Left cardiac atrium (tissue), 4 donors: ENCODE measurements at places on chromosomes 16 and 17. TPM values are rescaled to one million over a fixed set of nuclear protein-coding genes. Genes with fewer than 3 reads are reported as not detected.

CYB561 gene
- total RNA-seq = 21.7 TPM

CDR2L gene
- total RNA-seq = 15.2 TPM

- no peak for DNase-seq
Observed at GRCh38 chr17:76657505-76658241, 14.1 kb upstream of the ST6GALNAC1 start.

NDUFAB1 gene
- 445 TPM for total RNA-seq

EZH1 gene
- total RNA-seq = 38.1 TPM

DNA sequence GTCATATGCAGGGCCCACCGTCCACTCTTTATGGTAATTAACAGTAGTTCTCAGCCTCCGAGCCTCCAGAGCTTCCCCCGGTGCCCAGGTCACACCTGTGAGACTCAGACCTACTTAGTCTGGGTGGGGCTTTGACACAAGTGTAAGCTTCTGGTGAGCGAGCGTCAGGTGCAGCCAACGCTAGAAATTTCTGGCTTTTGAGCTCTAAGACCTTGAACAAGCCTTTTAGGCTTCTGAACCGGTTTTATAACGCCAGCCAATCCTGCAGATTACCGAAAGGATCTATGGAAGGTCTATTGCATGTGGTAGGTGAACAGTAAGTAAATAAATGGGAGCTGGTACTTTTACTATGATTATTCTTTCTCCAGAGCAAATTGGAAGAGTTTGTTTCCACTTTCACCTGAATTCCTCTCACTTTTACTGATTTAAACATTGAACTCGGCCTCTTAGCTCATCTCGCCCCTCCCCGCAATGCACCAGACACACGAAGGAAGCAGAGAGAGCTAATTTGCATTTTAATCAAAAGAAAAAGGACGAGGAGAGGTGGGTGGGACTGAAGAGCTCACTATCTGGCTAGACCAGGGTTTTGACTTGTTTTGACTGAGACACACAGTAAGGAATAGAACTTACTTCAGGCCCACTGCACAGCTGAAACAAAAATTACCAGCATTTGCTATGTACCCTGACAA, 47.1 kb downstream of the ABAT start:
- DNase-seq = no peak

GRCh38 chr16:12942861-12943260, 41.5 kb downstream of the SHISA9 start:
- no peak for DNase-seq

DNA sequence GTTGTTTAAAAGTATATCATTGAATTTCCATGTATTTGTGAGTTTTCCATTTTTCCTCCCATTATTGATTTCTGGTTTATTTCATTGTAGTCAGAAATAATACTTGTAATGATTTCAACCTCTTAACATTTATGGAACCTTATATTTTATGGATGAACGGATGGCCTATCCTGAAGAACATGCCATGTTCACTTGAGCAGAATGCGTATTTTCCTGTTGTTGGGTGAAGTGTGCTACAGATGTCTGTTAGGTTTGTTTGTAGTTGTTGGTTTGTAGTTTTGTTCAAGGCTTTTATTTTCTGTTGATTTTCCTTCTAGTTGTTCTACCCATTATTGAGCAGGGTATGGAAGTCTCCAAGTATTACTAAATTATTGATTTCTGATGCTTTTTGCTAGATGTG, 107.2 kb upstream of the NACA2 start:
- DNase-seq = no peak

DNA sequence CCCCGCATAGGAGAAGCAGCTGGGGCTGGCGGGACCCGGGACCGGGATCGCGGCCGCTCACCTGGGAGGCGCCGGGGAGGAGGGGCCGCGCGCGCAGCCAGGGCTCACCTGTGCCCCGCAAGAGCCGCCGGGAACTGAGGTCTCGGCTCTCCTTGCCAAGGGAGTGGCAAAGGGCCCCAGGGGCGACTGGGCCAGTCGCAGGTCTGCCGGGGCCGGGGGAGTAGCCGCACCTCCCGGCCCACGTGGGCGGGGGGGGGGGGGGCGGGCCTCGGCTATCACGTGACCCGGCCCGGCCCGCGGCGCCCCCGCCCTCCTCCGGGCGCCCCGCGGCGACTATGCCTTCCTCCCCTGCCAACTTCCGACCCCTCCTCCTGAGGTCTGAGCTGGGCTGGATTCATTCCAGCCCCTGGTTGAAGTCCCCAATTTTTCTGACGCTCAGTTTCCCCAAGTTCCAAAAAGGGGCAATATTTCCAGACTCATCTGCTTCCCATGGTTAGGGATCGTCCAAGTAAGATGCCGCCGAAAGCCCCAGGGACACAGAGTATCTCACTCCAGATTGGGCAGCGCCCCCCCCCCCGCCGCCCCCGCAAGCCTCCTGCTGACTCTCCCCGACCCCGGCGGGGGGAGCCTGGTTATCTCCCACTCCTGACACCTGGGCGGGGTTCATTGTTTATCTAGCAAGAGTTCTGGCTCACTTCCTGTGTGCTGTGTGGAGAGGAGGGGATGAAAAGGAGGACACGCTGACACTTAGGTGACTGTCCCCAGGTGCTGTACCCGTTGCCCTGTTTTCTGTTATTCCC, at the start of gene TMC6:
Gene TMC6 (minus strand): TSS at position 205 of the 800 bp plus-strand sequence. CDS start 1,923 bp downstream, outside the sequence.
- peak; percentile 61 for DNase-seq

DNA sequence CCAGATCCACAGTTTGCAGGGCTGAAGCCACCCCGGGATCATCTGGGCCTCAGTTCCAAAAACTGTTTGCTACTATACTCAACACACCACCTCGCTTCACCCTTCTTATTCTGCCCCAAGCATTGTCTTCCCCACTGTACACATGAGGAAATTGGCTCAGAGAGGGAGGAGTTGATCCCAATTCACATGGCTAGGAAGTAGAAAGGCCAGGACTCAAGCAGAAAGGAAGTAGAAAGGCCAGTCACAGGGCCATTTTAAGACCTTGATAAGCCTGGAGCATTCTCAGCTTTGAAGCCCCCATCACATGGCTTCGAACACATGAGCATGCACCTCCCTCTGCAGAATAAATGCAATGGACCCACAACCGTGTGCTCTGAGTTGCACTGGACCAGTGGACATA, 7.7 kb upstream of the PRSS22 start:
- no peak for DNase-seq

CX3CL1 gene
- 23.2 TPM for total RNA-seq

DNA sequence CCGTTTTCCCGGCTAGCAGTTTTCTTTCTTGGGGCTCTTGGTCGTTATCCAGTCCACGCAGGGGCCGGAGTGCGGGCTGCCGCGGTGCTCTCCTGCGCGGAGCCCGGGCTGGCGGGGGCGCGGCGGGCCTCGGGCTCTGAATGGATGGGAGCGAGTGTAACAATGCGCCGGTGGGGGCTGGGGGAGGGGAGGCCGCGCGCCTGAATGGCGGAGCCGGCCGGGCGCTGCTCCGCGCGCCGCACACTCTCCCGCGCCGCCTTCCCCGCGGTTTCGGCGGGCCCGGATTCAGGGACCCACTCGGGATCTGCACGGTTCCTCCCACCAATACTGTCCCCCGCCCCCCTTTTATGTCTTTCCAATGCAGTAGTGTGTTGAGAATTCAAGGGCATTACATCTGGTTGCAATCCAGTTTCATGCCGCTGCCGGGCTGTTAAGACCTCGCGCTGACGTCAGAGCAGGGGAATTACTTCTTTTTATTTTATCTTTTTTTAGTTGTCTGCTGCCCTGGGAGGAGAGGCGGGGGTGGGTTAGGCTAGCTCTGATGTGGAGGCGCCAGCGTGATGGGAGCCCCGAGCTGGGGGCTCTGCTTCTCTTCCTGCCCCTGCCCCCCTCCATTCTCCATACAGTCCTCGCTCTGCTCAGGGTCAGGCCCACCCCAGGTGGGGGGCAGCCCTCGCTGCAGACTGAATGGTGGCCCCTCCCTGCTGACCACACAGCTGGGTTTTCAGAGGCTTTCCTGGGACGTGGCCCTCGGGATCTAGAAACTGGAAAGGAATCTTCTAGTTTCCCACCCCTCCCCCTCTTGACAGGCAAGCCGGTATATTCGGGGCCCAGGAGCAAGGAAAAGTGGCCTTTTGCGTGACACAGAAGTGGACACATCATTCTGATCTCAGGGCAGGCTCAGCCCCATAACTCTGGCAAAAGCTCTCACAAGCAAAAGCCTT, 1.8 kb downstream of the RAI1 start:
- DNase-seq = peak; percentile 81

CAPN15 gene
- total RNA-seq = 19.2 TPM

GRCh38 chr17:71232801-71233559, 887.8 kb upstream of the SOX9 start:
- no peak for DNase-seq

CCDC102A gene
- total RNA-seq = 8.9 TPM

HYDIN gene
- 0.38 TPM for total RNA-seq

CHST5 gene
- total RNA-seq = not detected

BIRC5 gene
- total RNA-seq = 0.16 TPM

- DNase-seq = no peak
Observed at GRCh38 chr17:61283043-61283442, 116.6 kb upstream of the TBX2 start.

CCL22 gene
- 0.06 TPM for total RNA-seq

DNA sequence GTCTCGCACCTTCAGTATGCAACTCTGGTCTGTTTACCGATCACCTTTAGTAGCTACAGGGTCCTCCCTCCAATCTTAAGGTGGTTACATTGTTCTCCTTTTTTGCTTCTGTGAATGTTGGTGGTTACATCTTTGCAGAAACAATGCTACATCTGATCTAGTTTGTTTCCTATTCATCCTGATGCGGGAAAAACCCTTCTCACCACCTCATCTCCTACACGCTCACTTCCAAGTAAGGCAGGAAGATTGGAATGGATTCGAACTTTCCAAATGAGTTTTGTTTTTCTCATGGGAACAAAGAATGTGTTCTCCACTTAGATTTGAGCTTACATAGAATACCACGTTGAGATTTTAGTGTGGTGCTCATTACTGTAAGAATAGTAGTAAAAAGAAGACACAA, 14.5 kb downstream of the ZC3H18 start:
- no peak for DNase-seq

NXN gene
- 20.8 TPM for total RNA-seq

CCDC182 gene
- total RNA-seq = not detected

CORO6 gene
- total RNA-seq = 67.0 TPM

ZBTB4 gene
- 62.1 TPM for total RNA-seq

DNA sequence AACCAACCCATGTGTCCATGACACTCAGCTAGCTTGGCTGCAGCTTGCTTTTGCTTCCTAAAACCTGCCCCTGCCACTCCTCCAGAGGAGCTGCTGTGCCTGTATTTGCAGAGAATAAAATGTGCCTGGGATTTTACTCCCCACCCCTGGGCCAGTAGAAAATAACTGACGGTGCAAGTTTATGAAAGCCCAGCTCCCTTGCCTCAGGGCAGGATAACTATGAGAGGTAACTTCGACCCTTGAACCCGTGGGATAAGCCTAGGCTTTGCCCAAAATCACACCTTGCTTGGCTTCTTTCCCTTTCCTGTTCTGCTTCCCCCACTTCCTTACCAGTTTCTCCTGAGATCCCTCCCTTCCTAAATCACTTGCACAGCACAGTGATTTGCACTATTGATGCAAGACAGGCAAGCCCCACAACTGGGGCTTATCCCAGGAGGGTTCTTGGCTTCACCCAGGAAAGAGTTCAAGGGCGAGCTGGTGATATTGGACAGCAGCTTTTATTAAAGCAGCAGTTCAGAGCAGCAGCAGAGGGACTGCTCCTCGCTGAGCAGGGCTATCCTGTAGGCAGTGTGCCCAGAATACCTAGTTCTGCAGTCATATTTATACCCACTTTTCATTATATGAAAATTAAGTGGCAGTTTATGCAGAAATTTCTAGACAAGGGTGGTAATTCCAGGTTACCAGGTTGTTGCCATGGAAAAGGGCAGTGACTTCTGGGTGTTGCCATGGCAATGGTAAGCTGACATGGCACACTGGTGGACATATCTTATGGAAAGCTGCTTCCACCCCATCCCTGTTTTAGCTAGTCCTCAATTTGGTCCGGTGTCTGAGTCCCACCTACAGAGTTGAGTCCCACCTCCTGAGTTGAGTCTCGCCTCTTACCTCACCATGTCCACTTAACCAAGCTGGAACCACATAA, 6.3 kb upstream of the ERCC4 start:
- no peak for DNase-seq

GRCh38 chr17:6660805-6661463, 9.4 kb downstream of the C17orf100 start:
- DNase-seq = no peak

- DNase-seq = peak; percentile 55
Observed at GRCh38 chr16:66335704-66336329, 30.7 kb upstream of the CDH5 start.

DNA sequence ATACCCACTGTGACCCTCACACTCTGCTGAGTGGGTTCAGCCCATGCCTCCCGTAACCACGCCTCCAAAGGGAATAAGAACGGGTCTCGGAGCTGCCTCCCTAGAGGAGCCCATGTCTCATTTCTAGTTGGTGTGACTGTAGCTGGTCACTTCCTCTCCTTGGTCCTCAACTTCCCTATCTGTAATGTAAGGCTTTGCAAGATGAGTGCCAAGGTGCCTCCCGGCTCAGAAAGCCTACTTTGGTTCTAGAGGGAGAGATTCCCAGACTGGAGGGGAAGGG, 20.8 kb downstream of the C16orf74 start:
- no peak for DNase-seq

DNA sequence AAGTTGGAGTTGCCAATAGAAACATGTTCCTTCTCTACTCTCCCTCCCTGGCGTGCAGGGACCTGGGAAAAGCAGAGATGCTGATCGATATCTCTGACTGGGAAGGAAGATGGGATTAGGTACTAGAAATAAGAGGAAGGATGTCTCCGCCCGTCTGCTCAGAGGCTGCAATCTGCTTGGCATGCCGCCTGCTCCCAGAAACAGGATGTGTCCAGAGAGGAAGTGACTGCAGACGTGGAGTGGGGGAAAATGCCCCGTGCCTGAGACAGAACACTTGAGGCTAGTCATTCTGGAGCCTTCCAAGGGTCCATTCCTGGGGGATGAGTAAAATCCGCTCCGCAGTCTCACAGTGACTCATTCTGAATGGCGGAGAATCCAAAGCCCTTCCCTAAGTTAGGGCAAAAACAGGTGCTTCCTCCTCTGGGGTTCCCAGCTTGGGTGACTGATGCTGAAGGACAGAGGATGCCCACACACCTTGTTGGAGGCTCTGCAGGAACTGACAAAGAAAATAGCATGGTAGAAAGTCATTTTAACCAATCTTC, 45.0 kb upstream of the SMURF2 start:
- peak; percentile 97 for DNase-seq

TBC1D3I gene
- 0.18 TPM for total RNA-seq

GRCh38 chr16:27852681-27853080, 210.8 kb downstream of the GSG1L start:
- DNase-seq = no peak

DNA sequence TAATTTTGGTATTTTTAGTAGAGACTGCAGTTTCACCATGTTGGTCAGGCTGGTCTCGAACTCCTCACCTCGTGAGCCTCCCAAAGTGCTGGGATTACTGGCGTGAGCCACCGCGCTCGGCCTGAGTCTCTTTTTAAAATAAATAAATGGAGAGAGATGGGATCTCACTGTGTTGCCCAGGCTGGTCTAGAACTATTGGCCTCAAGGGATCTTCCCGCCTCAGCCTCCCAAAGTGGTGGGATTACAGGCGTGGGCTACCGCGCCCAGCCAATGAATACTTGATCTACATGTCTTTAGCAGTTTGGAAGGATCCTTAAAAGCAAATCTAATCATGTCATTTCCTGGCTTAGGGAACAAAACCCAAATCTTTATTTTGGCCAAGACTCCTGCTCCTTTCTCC, 1.2 kb downstream of the DHODH start:
- DNase-seq = no peak
